ENCODE measurements at places on chromosomes 2 and 18.

GRCh38 chr2:158998551-158999248, 30.3 kb downstream of the TANC1 start:
- no peak for DNase-seq

GRCh38 chr2:205782941-205783340, 100.6 kb downstream of the NRP2 start:
- no peak for DNase-seq

DNA sequence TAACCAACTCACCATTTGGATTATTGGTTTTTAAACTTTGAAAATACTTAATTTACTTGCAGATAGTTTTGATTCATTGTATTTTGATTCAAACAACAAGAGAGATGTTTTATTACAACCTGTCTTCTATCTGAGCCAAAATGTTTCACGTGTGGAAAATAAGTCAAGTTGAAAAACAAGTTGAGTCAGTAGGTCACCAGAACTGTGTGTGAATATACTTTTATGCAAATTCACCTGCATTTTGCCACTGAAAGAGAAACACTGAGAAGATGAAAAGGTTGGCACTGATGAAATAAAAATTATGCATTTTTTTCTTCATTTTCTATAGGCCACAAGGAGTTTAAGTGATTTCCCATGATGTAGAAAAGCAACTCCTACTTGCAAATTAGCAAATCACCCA, 68.3 kb downstream of the ICOS start:
- no peak for DNase-seq

DNA sequence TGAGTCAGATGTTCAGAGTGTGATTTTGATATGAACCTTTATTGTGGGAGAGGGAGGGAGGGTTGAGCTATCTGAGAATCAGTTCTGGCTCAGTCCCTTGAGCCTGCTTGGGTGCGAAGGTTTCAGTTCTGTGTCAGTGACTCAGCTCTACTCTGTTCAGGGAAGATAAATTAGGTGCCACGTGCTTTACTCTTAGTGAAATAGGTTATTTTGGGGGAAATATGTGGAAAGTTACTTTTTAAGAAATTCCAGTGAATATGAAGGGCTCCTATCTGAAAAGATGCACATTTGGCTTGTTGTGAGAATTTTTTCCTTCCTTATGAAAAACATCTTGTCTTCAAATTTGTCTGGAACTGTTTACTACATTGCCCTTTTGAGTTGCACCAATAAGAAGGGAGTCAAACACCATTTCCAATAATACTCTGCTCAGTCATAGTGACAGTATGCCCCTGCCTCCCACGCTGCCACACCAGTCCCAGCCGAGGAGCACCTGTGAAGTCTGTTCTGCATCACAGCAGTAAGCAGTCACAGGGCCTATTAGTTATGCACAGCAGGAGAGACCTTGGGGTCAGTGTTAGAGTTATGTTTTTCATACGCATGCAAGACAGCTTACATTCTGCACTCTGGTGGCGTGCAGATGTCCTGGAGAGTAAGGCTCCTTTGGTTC, 32.8 kb upstream of the DNAH7 start:
- no peak for DNase-seq

GRCh38 chr2:85763831-85764230, 10.0 kb downstream of the ATOH8 start:
- peak; percentile 62 for DNase-seq

DNA sequence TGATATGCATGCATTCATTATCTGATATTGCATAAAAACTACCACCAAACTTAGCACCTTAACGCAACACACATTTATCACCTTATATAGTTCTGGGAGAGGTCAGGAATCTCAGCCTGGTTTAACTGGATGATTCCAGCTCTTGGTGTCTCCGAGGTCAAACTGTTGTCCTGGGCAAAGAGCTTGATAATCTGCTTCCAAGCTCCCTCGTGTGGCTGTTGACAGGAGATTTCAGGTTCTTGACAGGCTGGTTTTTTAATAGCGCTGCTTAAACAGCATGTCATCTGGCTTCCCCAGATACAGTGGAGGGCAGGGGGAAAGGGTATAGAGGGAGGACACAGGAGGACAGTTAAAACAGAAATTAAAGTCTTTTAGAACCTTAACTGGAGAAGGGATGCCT, 785.0 kb downstream of the CNTNAP5 start:
- DNase-seq = no peak

- no peak for DNase-seq
These were observed 13.0 kb downstream of the CXCR4 start for GRCh38 chr2:136104977-136105376.

All from left lung (tissue), 14 donors.